ENCODE measurements at places on chromosomes 6 and 20.

- peak; percentile 27 for DNase-seq
- no peaks in the 10 kb centered on the region for H3K27me3 ChIP-seq
- H3K4me1 ChIP-seq = no peaks in the 10 kb centered on the region
- no peaks in the 10 kb centered on the region for H3K36me3 ChIP-seq
- no peak overlapping the region for H3K27ac ChIP-seq
Observed at GRCh38 chr20:49381558-49382493, 100.6 kb downstream of the KCNB1 start.

GRCh38 chr20:24720957-24721356 is 228.1 kb upstream of the CST7 start:
- H3K4me1 ChIP-seq = no peaks in the 10 kb centered on the region
- peaks cover 5% of the 10 kb centered on the region for H3K27me3 ChIP-seq
- DNase-seq = no peak
- no peak overlapping the region for H3K27ac ChIP-seq

DNA sequence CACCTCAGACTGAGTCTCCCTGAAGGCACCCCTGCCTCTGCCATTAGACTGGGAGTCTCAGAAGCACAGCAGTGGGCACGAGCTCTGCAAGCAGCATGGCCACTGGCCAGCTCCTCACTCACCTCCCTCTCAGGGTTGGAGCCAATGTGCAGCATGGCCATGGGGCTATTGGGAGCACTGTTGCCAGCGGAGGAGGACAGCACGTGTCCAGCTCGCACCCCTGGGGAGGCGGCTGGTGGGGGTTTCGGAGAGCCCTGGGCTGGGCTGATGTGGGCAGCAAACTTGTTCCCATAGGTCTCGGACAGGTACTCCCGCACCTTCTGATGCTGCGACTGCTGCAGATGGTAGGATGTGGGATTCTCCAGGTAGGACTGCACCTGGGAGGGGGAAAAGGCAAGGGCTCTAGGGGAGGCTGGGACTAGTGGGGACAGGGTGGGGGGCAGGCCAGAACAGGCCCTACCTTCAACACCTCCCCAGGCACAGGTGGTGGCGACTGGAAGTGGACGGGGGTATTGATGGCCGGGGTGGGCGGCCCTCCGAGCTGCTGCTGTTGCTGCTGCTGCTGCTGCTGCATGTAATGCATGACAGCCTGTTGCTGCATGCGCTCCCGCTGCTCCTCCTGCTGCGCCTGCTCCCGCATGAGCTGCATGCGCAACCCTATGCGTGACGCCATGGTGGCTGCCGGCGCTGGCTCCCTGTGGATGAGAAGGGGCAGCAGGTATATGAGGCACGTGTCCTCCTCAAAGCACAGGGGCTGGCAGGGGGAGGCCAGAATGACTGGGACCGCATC is 44.7 kb downstream of the TFEB start:
- H3K4me1 ChIP-seq = peaks cover 5% of the 10 kb centered on the region
- peaks cover 17% of the 10 kb centered on the region for H3K36me3 ChIP-seq
- H3K27me3 ChIP-seq = no peaks in the 10 kb centered on the region
- DNase-seq = no peak
- H3K4me3 ChIP-seq = no peak overlapping the region

DNA sequence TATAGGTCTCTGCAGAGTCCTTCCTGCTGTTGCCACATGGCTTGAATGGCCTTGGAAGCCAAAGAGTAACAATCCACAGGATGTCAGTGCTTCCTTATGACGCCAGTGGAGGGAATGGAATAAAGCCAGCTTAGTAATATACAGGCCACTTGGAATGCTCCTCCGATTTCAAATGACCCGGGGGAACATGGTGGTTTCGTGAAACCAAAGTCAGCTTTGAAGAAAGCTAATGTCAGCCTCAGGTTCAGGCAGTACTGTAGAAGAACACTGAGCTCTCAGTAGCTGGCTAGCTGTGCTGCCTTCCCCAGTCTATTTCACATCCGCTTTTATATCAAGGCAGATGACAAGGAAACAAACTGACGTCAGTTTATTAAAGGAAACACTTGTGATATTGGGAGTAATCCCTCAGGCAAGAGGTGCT is 189.1 kb downstream of the DTNBP1 start:
- no peaks in the 10 kb centered on the region for H3K36me3 ChIP-seq
- peak overlapping the region; percentile 28 for H3K27ac ChIP-seq
- H3K4me1 ChIP-seq = peaks cover 8% of the 10 kb centered on the region
- no peaks in the 10 kb centered on the region for H3K27me3 ChIP-seq
- DNase-seq = no peak

- no peak overlapping the region for H3K4me3 ChIP-seq
- no peaks in the 10 kb centered on the region for H3K4me1 ChIP-seq
- DNase-seq = no peak
- H3K27me3 ChIP-seq = no peaks in the 10 kb centered on the region
- H3K36me3 ChIP-seq = no peaks in the 10 kb centered on the region
- H3K27ac ChIP-seq = no peak overlapping the region
Observed at GRCh38 chr20:53032478-53032932, 60.3 kb downstream of the TSHZ2 start.

- no peaks in the 10 kb centered on the region for H3K27me3 ChIP-seq
- peaks cover 4% of the 10 kb centered on the region for H3K4me1 ChIP-seq
- no peak for DNase-seq
- peaks cover 65% of the 10 kb centered on the region for H3K36me3 ChIP-seq
Observed at GRCh38 chr20:3866464-3866863, 19.8 kb downstream of the MAVS start.

- H3K4me3 ChIP-seq = no peak overlapping the region
- H3K27me3 ChIP-seq = no peaks in the 10 kb centered on the region
- H3K36me3 ChIP-seq = no peaks in the 10 kb centered on the region
Observed at GRCh38 chr6:25341923-25342619, 62.9 kb downstream of the CARMIL1 start.

DNA sequence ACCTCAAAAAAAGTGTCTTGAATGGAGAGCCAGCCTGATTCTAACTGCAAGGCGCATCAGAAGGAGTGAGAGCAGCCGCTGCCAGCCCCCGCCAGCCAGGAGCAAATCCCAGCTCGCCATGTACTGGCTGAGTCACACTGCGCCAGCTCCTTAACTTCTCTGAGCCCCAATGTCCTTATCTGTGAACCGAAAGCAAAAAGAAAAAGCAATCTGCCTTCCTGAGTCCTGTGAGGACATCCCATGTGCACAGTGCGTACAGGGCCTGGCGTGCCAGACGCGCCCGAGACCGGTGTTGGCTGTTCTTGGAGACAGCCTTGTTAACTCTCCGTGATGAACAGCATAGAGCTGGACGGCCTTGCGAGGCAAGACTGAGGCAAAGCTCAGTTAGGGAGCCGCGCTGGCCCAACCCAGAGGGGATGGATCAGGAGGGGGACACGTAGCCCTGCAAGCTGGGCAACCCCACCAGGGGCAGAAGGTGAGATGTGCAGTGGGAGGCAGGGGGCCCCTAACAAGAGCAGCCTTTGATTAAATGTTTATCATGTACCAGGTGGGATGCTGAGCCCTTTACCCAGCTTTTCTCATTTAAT is 122.7 kb downstream of the AGPAT4 start:
- no peak overlapping the region for H3K4me3 ChIP-seq
- H3K36me3 ChIP-seq = peaks cover 35% of the 10 kb centered on the region
- no peak overlapping the region for H3K27ac ChIP-seq
- no peaks in the 10 kb centered on the region for H3K27me3 ChIP-seq
- H3K4me1 ChIP-seq = no peaks in the 10 kb centered on the region

DNA sequence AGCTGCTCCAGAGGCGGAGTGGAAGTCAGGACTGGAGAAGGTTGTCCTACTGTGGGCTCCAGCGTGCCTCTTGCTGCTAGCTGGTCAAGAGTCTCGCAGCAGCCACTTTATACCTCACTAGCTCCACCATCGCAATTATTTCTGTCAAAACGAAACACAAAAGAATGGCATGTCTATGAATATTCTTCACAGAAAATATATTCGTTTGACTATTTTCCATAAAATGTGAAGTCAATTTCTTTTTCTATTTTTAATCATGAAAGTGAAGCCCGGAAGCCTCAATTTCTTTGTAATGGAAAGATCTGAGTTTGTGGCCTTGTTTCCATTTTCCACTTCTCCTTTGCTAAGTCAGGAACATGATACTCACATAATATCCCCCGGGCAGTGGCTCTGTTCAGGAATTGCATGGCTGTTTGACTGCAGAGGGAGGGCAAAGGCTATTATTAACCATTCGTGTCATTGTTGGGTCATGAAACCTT is 51.7 kb downstream of the DTD1 start:
- H3K36me3 ChIP-seq = no peaks in the 10 kb centered on the region
- H3K27ac ChIP-seq = no peak overlapping the region
- DNase-seq = no peak
- H3K27me3 ChIP-seq = no peaks in the 10 kb centered on the region
- H3K4me1 ChIP-seq = no peaks in the 10 kb centered on the region
- H3K4me3 ChIP-seq = no peak overlapping the region

GRCh38 chr6:33445119-33445603 is 9.2 kb upstream of the ZBTB9 start:
- peaks cover 12% of the 10 kb centered on the region for H3K36me3 ChIP-seq
- peaks cover 3% of the 10 kb centered on the region for H3K4me1 ChIP-seq
- no peak for DNase-seq
- H3K27me3 ChIP-seq = no peaks in the 10 kb centered on the region
